ENCODE measurements at places on chromosomes 6 and 20.

GRCh38 chr20:37274851-37275524 lies 13.4 kb upstream of the GHRH start:
- no peak overlapping the region for H3K4me3 ChIP-seq
- H3K36me3 ChIP-seq = no peaks in the 10 kb centered on the region
- H3K27ac ChIP-seq = no peak overlapping the region
- DNase-seq = no peak

- H3K36me3 ChIP-seq = no peaks in the 10 kb centered on the region
- H3K4me3 ChIP-seq = no peak overlapping the region
- DNase-seq = no peak
- no peak overlapping the region for H3K27ac ChIP-seq
Observed at GRCh38 chr6:1297746-1298145, 14.2 kb upstream of the FOXQ1 start.

- no peak for DNase-seq
- H3K27ac ChIP-seq = no peak overlapping the region
- no peaks in the 10 kb centered on the region for H3K4me1 ChIP-seq
- H3K27me3 ChIP-seq = no peaks in the 10 kb centered on the region
- no peak overlapping the region for H3K4me3 ChIP-seq
Observed at GRCh38 chr20:60950561-60950960, 301.5 kb upstream of the CDH4 start.

DNA sequence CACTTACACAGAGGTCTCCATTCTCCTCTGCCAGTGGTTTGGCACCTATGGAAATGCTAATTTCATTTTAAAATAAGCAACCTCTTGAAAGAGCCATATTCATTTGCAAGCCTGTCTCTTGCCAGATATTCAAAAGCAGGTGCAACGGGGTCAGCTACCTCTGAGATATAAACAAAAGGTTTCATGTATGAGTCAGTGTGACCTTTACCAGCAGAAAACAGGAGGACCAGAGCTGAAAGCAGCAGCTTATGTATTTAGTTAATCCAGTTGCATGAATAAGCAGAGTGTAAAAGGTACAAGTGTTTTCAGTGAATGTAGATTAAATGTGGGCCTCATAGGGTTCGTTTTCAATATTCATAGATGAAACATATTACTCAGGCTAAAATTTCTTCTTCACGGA lies 56.0 kb downstream of the TENT5A start:
- DNase-seq = no peak
- H3K27me3 ChIP-seq = no peaks in the 10 kb centered on the region
- peaks cover 25% of the 10 kb centered on the region for H3K4me1 ChIP-seq
- H3K27ac ChIP-seq = no peak overlapping the region

- H3K27me3 ChIP-seq = no peaks in the 10 kb centered on the region
- no peak overlapping the region for H3K27ac ChIP-seq
- H3K36me3 ChIP-seq = no peaks in the 10 kb centered on the region
- H3K4me3 ChIP-seq = no peak overlapping the region
- no peak for DNase-seq
- H3K4me1 ChIP-seq = no peaks in the 10 kb centered on the region
Observed at GRCh38 chr6:100184473-100184872, 190.4 kb upstream of the MCHR2 start.

DNA sequence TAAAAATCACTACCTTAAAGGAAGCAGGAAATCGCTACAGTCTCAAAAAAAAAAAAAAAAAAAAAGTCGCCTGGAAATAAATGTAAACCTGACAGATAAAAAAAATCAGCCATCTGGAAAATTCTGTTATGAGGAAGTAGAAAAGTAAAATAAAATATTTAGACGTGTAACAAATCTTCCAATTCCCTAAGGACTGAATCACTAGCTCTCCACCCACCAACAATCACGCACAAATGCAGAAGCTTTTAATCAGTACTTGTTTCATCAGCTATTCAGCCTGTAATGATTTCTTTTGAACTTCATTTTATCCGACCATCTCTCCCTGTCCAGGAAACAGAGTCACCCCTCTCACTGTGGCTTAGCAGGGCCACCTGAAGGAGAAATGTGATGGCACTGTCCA lies 59.0 kb downstream of the SLC23A2 start:
- no peak overlapping the region for H3K4me3 ChIP-seq
- H3K27ac ChIP-seq = no peak overlapping the region
- H3K27me3 ChIP-seq = no peaks in the 10 kb centered on the region
- no peaks in the 10 kb centered on the region for H3K36me3 ChIP-seq
- H3K4me1 ChIP-seq = no peaks in the 10 kb centered on the region

GRCh38 chr20:20896606-20897005 lies 184.2 kb upstream of the RALGAPA2 start:
- H3K27ac ChIP-seq = no peak overlapping the region
- H3K4me1 ChIP-seq = no peaks in the 10 kb centered on the region
- no peak overlapping the region for H3K4me3 ChIP-seq
- no peaks in the 10 kb centered on the region for H3K36me3 ChIP-seq

- no peaks in the 10 kb centered on the region for H3K36me3 ChIP-seq
- H3K27ac ChIP-seq = no peak overlapping the region
- H3K4me3 ChIP-seq = no peak overlapping the region
Observed at GRCh38 chr20:53970232-53970631, 100.2 kb downstream of the BCAS1 start.

- H3K4me1 ChIP-seq = peaks cover 23% of the 10 kb centered on the region
- H3K27ac ChIP-seq = no peak overlapping the region
- H3K4me3 ChIP-seq = no peak overlapping the region
- no peaks in the 10 kb centered on the region for H3K36me3 ChIP-seq
- no peak for DNase-seq
Observed at GRCh38 chr6:169384291-169384690, 130.6 kb upstream of the THBS2 start.

DNA sequence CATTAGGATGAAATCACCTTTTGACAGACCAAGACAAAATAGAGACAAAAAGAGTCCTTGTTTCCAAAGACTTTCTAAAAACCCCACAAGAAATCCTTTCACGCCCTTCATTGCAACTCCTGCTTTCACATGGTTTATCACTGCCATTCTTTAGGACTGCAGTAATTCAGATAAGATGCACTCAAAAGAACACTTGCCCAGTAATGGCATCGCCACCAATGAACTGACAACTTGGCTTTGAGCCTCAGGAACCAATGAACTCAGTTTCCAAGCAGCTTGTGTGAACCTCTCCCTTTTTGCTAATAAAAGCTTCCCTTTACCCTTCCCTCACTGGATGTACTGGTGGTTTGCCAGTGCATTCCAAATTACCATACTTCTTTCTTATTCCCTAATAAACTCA lies 21.8 kb downstream of the OSTM1 start:
- no peaks in the 10 kb centered on the region for H3K27me3 ChIP-seq
- no peak for DNase-seq
- H3K4me3 ChIP-seq = no peak overlapping the region
- no peak overlapping the region for H3K27ac ChIP-seq
- H3K36me3 ChIP-seq = peaks cover 13% of the 10 kb centered on the region

DNA sequence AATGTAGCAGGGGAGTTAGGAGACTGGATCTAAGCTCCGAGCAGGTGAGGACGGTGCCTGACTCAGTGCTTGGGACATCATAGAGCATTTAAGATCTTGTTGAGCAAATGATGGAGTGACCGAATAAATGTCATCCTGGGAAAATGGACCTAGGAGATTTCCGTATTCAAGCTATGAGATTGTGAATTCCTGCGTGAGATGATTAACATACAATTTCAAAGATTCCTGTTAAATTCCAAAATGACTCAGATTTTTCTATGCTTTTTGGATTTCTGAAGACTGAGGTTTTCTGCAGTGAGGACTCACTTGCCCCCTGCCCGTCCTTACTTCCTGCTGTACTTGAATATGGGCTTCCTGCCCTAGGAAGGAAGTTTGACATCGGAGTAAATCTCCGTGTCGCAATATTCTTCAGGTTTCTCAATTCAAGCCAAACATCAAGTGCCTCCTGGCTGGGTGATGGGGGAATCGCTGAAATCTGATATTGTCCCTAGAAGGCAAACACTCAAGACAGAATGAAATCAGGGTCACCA lies 5.2 kb downstream of the SYTL3 start:
- DNase-seq = peak; percentile 47
- H3K27me3 ChIP-seq = no peaks in the 10 kb centered on the region
- H3K36me3 ChIP-seq = no peaks in the 10 kb centered on the region

All from tibial artery (tissue), 4 donors.